ENCODE measurements at places on chromosomes 6 and 20. TPM values are rescaled to one million over a fixed set of nuclear protein-coding genes. Genes with fewer than 3 reads are reported as not detected.

The TRIM31 gene
- 0.51 TPM for total RNA-seq

The ANKRD66 gene
- total RNA-seq: not detected

The TREM2 gene
- total RNA-seq: not detected

The DNPH1 gene
- 75.0 TPM for total RNA-seq

DNA sequence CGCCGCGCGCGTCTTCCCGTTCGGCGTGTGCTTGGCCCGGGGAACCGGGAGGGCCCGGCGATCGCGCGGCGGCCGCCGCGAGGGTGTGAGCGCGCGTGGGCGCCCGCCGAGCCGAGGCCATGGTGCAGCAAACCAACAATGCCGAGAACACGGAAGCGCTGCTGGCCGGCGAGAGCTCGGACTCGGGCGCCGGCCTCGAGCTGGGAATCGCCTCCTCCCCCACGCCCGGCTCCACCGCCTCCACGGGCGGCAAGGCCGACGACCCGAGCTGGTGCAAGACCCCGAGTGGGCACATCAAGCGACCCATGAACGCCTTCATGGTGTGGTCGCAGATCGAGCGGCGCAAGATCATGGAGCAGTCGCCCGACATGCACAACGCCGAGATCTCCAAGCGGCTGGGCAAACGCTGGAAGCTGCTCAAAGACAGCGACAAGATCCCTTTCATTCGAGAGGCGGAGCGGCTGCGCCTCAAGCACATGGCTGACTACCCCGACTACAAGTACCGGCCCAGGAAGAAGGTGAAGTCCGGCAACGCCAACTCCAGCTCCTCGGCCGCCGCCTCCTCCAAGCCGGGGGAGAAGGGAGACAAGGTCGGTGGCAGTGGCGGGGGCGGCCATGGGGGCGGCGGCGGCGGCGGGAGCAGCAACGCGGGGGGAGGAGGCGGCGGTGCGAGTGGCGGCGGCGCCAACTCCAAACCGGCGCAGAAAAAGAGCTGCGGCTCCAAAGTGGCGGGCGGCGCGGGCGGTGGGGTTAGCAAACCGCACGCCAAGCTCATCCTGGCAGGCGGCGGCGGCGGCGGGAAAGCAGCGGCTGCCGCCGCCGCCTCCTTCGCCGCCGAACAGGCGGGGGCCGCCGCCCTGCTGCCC lies 1.1 kb downstream of the SOX4 start:
- DNase-seq: peak; percentile 29

DNA sequence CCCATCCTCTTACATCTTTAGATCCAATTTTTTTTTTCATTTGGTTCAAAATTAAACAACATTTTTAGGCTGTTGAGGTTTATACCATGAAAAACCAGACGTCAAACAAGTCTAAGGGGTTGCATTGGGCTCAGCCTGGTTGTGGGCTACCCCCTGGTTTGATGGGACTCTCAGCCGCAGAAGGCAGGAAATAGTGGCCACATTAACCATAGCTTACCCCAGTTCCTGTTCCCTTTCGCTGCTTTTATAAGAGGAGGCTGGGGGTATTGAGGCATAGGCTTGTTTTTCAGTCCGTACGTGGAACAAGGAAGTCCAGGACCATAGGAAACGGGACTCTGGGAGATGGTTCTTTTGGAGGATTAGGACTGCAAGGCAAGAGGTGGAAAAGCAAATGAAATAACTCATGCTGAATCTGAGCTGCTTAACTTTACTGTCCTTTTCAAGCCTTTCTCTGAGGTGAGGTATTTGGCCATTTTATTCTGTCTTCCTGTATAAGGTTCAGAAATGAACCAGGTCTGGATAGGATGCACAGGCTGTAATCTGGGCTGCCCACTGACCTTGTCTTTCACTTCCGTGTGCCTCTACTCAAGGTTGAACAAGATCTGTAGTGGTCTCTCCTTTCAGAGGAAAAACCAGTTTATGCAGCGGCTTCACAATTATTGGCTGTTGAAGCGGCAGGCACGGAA lies 7.7 kb downstream of the BRPF3 start:
- no peak for DNase-seq

GRCh38 chr6:17995414-17995813 lies 8.0 kb upstream of the KIF13A start:
- no peak for DNase-seq
